ENCODE measurements at places on chromosomes 1 and 21.

GRCh38 chr1:185401019-185401418 lies 84.0 kb upstream of the IVNS1ABP start:
- ATAC-seq = no peak

DNA sequence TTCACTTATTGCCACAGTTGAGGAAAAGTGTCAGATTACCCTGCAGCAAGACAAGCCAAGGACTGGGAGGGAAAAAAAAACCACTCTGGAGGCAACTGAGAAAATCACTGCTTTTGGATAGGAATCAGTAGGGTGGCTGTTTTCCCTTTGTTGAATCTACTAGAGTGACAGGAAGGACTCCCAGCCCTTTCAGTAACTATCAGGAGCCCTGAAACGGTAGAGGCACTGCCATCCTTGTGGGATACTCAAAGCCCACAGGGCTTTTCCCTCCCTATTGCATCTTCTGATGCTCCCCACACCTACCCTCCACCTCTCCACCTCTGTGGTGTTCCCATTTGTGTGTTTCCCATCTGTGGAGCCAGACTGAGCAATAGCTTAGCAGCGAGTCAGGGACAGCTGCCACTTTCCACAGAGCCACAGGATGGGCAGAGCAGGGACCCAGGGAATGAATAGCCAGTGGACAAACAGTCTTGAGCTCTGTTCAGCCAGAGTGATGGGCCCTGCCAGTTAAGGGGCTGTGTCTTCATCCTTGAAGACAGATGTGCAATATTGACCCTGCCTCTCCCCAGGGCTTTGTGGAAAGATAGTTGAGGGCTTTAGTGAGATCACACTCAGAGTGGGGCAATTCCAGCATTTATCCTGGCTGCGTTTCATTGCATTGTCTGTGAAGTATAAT lies 13.9 kb downstream of the UBIAD1 start:
- ATAC-seq = no peak

DNA sequence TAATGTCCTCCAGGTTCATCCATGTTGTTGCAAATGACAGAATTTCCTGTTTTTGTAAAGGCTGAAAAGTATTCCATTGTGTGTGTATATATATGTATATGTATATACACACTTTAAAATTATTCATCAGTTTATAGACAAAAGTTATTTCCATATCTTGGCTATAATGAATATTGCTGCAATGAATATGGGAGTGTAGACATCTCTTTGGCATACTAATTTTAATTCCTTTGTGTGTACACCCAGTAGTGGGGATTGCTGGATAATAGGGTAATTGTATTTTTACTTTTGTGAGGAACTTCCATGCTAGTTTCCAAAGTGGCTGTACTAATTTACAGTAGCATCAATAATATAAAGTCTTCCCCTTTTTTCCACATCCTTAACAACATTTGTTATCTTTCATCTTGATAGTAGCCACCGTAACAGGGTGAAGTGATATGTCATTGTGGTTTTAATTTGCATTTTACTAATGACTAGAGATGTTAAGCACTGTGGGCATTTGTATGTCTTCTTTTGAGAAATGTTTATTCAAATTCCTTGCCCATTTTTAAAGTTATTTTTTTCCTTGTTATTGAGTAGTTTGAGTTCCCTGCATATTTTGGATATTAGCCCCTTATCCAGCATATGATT lies 243.0 kb downstream of the PDE4B start:
- no peak for ATAC-seq

- no peak for ATAC-seq
These were observed 39.4 kb downstream of the LTN1 start for GRCh38 chr21:28953247-28953646.

- ATAC-seq = no peak
These were observed 38.9 kb downstream of the EIF2D start for GRCh38 chr1:206573319-206573718.

- ATAC-seq = no peak
These were observed 59.9 kb downstream of the LRRC8C start for GRCh38 chr1:89692601-89693521.

DNA sequence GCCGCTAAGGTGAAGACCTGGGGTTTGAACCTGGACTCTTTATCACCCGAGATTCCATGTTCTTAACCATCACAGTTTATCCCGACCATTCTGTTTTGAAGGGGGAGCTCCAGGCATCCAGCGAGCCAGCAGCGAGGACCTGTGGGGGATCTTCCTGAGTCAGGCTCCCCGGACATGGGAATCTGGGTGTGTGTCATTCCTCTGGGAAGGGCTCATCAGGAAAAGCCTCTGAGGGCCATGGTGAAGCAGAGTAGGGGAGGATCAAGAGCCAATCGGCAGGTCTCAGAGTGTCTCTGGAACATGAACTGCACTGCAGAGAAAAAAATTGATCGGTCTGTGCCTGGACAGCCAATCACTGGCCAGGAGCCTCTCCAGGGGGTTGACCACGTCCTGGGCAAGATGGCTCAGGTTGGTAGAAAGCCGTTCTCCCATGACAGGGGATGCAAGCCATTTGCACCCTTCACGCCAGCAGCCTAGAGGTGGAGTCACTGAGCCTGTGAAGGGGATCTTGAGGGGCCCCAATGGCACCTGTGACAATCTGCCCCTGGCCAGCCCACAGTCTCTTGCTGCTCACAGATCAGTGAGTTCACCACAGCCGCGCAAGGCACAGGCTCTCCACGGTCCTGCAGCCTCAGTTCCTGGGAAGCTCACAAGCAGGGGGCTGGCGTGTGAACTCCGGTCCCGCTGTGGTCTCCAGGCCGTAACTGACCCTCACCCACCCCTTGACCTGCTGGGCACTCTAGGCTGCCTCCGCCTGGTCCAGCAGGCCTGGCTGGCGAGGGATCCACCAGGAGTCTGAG lies 20.4 kb upstream of the ACTRT2 start:
- no peak for ATAC-seq

GRCh38 chr1:154346276-154346917 lies 21.1 kb downstream of the ATP8B2 start:
- ATAC-seq = no peak
